ENCODE measurements at places on chromosomes 3 and 15. TPM values are rescaled to one million over a fixed set of nuclear protein-coding genes. Genes with fewer than 3 reads are reported as not detected.

Gene CDC25A
- 23.5 TPM for total RNA-seq

Gene WDR93
- total RNA-seq: not detected

Gene SI
- not detected for total RNA-seq

Gene CD276
- 0.96 TPM for total RNA-seq

- peaks cover 15% of the 10 kb centered on the region for H3K36me3 ChIP-seq
- peaks cover 25% of the 10 kb centered on the region for H3K4me1 ChIP-seq
- no peaks in the 10 kb centered on the region for H3K27me3 ChIP-seq
- H3K4me3 ChIP-seq: no peak within 1 kb of the TSS
Measured at GRCh38 chr3:120093911-120094775, at the start of gene GSK3B. Gene GSK3B, minus strand, starts transcription at chr3:120094447. Its CDS starts 1,013 bp downstream, at chr3:120093434.

- H3K27me3 ChIP-seq: peaks cover 54% of the 10 kb centered on the region
- H3K4me1 ChIP-seq: peaks cover 61% of the 10 kb centered on the region
- H3K36me3 ChIP-seq: peaks cover 3% of the 10 kb centered on the region
Measured at GRCh38 chr3:124639406-124640237, 90.6 kb upstream of the UMPS start.

- no peak for DNase-seq
- peaks cover 4% of the 10 kb centered on the region for H3K4me1 ChIP-seq
- H3K4me3 ChIP-seq: no peak overlapping the region
- H3K36me3 ChIP-seq: peaks cover 23% of the 10 kb centered on the region
- H3K27ac ChIP-seq: no peak overlapping the region
- H3K27me3 ChIP-seq: no peaks in the 10 kb centered on the region
Measured at GRCh38 chr3:136714020-136714419, 38.2 kb downstream of the STAG1 start.

DNA sequence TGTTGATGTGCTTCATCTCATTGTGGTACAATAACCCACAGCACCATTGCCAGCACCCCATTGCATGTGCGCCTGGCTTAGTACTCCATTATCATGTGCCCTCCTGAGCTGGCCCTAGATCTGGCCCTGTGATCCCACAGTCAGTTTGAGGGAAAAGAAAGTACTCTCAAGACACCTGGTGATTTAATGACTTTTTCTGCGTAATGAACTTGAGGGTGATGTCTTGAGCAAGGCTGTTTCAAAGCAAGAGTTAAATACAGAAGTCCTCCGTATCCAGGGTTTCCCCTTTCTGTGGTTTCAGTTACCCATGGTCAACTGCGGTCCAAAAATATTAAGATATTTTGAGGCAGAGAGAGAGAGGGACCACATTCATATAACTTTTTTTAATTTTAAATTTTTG, 16.3 kb downstream of the C3orf20 start:
- H3K27me3 ChIP-seq: peaks cover 57% of the 10 kb centered on the region
- H3K36me3 ChIP-seq: no peaks in the 10 kb centered on the region
- no peak for DNase-seq

DNA sequence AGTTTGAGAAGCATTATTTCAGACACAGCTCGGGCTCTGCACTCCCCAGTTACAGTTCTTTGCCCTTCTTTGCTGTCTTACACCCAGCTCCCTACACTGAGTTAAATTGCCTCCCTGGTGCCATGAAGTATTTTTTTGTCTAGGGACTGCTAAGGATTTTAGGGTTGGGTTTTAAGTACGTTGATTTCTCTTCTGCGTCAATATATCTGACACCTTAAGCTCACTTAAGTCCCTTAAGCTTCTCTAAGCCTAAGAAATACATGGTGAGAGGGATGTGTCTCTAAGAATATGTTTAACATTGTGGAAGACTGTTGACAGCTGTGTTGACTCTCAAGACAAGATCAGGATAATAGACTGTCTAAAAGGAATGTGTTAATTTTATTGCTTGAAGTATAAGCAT, 400.5 kb downstream of the PTPRG start:
- H3K27me3 ChIP-seq: no peaks in the 10 kb centered on the region
- no peaks in the 10 kb centered on the region for H3K4me1 ChIP-seq

DNA sequence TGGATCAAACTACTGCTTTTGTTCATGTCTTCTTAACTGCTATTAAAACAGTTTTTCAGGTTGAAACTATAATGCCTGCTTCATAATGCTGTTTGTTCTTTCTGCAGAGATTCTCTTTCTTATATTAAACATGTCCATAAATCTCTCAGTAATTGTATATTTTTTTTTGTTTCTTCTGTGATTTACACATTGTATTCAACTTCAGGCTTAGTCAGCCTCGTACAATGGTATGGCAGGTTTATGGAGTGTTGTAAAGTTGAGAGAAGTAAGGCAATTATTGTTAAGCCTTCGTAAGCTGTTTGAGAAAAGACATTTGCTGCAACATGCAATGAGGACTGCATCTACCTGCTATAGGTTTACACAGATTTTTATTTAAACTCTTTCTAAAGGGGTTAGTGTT, 977.1 kb downstream of the DIPK2A start:
- no peaks in the 10 kb centered on the region for H3K27me3 ChIP-seq
- no peak overlapping the region for H3K4me3 ChIP-seq
- DNase-seq: no peak
- H3K4me1 ChIP-seq: no peaks in the 10 kb centered on the region
- no peaks in the 10 kb centered on the region for H3K36me3 ChIP-seq

DNA sequence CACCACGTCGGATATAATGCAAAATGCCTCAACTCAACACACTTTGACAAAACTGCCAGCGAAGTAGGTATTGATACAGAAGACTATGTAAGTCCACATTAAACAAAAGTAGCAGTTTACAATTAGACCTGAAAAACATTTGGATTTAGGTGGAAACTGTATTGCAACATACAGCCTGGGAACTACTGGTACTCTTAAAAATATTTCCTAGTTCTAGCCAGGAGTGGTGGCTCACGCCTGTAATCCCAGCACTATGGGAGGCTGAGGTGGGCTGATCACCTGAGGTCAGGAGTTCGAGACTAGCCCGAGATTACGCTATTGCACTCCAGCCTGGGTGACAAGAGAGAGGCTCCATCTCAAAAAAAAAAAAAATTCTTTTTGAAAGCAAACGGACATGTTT, 246.2 kb downstream of the ZBTB20 start:
- DNase-seq: no peak
- H3K27me3 ChIP-seq: no peaks in the 10 kb centered on the region
- H3K4me3 ChIP-seq: no peak overlapping the region
- no peaks in the 10 kb centered on the region for H3K36me3 ChIP-seq

- DNase-seq: no peak
- no peaks in the 10 kb centered on the region for H3K36me3 ChIP-seq
- peaks cover 10% of the 10 kb centered on the region for H3K27me3 ChIP-seq
- no peak overlapping the region for H3K4me3 ChIP-seq
- H3K4me1 ChIP-seq: no peaks in the 10 kb centered on the region
Measured at GRCh38 chr3:16013568-16013967, 160.9 kb upstream of the GALNT15 start.

- no peak for DNase-seq
- H3K27ac ChIP-seq: no peak overlapping the region
- peaks cover 3% of the 10 kb centered on the region for H3K36me3 ChIP-seq
- peaks cover 10% of the 10 kb centered on the region for H3K4me1 ChIP-seq
- H3K4me3 ChIP-seq: no peak overlapping the region
Measured at GRCh38 chr3:122784436-122784835, 9.2 kb downstream of the HSPBAP1 start.

GRCh38 chr3:123547881-123548519, 36.9 kb downstream of the HACD2 start:
- H3K27ac ChIP-seq: no peak overlapping the region
- H3K27me3 ChIP-seq: no peaks in the 10 kb centered on the region
- H3K4me3 ChIP-seq: no peak overlapping the region
- H3K4me1 ChIP-seq: no peaks in the 10 kb centered on the region
